ENCODE measurements at places on chromosomes 12 and 14. TPM values are rescaled to one million over a fixed set of nuclear protein-coding genes. Genes with fewer than 3 reads are reported as not detected.

Gene TSPAN9
- 22.8 TPM for total RNA-seq

Gene AVPR1A
- total RNA-seq = not detected

Gene POTEG
- not detected for total RNA-seq

Gene EIF2S3B
- total RNA-seq = 0.96 TPM

Gene FAM90A1
- not detected for total RNA-seq

Gene TAS2R30
- total RNA-seq = 1.4 TPM

Gene ACRBP
- 2.4 TPM for total RNA-seq

Gene SLC38A1
- 135 TPM for total RNA-seq

Gene R3HDM2
- 57.5 TPM for total RNA-seq

Gene DNAJC22
- 0.35 TPM for total RNA-seq

Gene ACSS3
- total RNA-seq = 14.5 TPM

Gene SRRM4
- 10.8 TPM for total RNA-seq

Gene CNOT2
- 79.4 TPM for total RNA-seq

Gene PPM1H
- 3.7 TPM for total RNA-seq

Gene LALBA
- not detected for total RNA-seq

Gene DPY19L2
- total RNA-seq = 23.2 TPM

Gene MGAT4C
- under 0.01 TPM for total RNA-seq

Gene C14orf180
- total RNA-seq = not detected

Gene CNTN1
- 0.77 TPM for total RNA-seq

Gene KRT2
- not detected for total RNA-seq

Gene MYO1H
- not detected for total RNA-seq

Gene MYF5
- not detected for total RNA-seq

Gene NUAK1
- 35.6 TPM for total RNA-seq

Gene CHPT1
- 20.7 TPM for total RNA-seq

Gene SRGAP1
- total RNA-seq = 14.8 TPM

Gene CLEC14A
- not detected for total RNA-seq

Gene GPR84
- total RNA-seq = not detected

Gene CLEC6A
- total RNA-seq = not detected

Gene KLRK1
- not detected for total RNA-seq

Gene CD63
- 560 TPM for total RNA-seq

Gene TEP1
- total RNA-seq = 12.7 TPM

Gene C12orf60
- 2.9 TPM for total RNA-seq

Gene BLOC1S1
- total RNA-seq = 111 TPM

Gene BICD1
- total RNA-seq = 49.5 TPM

Gene GLI1
- total RNA-seq = 1.3 TPM

Gene KLRC2
- total RNA-seq = not detected

Gene NTN4
- total RNA-seq = 6.0 TPM

Gene GRIN2B
- 1.0 TPM for total RNA-seq

Gene NXPH4
- total RNA-seq = 0.71 TPM

Gene TMEM30B
- total RNA-seq = 0.07 TPM

Gene FBXO21
- 60.3 TPM for total RNA-seq

Gene IL26
- not detected for total RNA-seq

Gene TRMT61A
- total RNA-seq = 12.5 TPM

Gene COQ6
- total RNA-seq = 15.5 TPM

Gene CCDC38
- total RNA-seq = not detected

Gene NPAS3
- total RNA-seq = 21.1 TPM

Gene CD163L1
- total RNA-seq = 1.6 TPM

Gene OTOGL
- 0.12 TPM for total RNA-seq

Gene SPTB
- total RNA-seq = 0.18 TPM

Gene ORAI1
- 15.1 TPM for total RNA-seq

Gene PROX2
- total RNA-seq = not detected

Gene FAR2
- total RNA-seq = 13.6 TPM

Gene ACADS
- 5.9 TPM for total RNA-seq

Gene SLC39A2
- total RNA-seq = 0.36 TPM

Gene KRT3
- total RNA-seq = not detected

All from neural crest cell (in vitro differentiated cells).